NCI-H460 (cell line): ENCODE measurements at places on chromosomes 3 and 15.
A peak's percentile ranks its signal among the peaks of the same experiment; 100 is the strongest.

GRCh38 chr3:171649911-171650592 lies 160.2 kb downstream of the PLD1 start:
- no peak for DNase-seq

- DNase-seq = no peak
These were observed 25.5 kb downstream of the ZNF148 start for GRCh38 chr3:125349556-125350165.

- no peak for DNase-seq
These were observed 7.5 kb downstream of the CD200R1 start for GRCh38 chr3:112967425-112967824.

DNA sequence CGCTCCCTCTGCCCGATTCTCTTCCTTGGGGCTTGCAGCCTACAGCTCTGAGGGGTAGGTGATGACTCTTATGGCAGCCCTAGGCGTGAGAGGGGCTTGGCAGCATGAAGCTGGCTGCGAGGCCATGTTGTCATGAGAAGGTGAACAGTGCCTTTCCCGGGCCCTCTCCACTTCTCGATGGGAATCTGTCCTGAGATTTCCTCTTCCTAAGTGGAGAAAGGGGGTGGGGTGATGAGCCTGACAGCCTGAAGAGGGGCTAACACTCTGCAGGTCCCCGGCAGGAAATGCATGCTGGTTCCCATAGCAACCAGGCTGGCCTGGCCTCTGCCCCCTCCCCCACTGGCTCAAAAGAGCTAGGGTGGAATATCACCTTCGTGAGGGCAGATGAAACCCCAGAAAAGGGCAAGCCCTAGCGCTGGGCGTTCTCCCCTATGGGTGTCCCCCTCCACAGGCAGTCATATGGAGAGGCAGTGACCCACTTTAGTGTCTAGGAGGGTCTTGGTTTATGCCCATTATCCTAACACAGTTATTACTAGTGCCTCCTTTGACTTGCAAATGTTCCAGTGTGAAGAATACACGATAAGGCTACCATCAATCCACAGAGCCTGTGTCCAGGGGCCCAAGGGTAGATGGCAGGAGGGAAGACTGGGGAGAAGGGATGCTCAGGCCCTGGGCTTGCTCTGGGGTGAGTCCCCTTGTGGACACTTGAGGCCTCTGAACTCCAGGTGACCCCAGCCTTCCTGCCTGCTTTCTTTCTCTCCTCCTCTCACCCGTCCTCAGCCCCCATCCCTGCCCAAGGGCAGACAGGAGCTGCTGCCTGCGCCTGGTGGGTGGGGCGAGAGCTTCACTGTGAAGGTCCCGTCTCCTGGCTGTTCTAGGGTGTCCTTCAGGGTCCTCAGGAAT lies 13.2 kb downstream of the EPHB3 start:
- no peak for DNase-seq

DNA sequence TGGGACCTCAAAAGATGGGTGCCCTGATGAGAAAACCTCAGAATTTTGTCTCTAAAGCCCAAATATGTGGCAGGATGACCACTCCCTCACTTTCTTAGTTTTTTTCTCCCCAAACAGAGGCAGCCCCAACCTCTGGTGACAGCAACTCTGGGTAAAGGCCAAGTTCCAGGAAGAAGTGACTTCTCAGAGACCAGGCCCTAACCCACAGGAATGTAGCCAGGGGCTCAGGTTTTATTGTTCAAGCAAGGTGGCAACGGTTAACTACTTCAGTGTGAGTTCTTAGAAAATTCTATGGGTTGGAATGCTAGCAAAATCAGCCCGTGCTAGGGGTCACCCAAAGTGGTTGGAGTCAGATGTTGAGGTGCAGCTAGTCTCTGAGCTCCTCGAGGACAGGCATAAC lies 5.1 kb upstream of the DNAJA4 start:
- no peak for DNase-seq

DNA sequence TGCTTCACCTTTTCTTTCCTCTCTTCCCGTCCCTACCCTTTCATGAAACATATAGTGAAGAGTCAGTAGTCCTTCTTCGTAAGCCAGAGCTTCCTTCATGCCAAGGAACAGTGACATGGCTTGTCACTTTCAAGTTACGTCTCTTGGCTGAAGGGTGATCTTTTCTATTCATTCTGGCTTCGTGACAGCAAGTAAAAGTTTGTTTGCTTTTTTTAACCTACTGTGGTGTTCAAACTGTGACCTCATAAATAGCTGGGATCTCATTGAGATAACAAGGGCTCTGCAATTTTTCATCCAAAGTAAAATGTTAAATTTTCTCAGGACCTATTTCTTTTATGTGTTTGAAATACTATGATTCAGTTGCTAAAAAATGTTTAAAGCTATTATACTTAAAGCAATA lies 10.5 kb downstream of the CDIN1 start:
- no peak for DNase-seq

DNA sequence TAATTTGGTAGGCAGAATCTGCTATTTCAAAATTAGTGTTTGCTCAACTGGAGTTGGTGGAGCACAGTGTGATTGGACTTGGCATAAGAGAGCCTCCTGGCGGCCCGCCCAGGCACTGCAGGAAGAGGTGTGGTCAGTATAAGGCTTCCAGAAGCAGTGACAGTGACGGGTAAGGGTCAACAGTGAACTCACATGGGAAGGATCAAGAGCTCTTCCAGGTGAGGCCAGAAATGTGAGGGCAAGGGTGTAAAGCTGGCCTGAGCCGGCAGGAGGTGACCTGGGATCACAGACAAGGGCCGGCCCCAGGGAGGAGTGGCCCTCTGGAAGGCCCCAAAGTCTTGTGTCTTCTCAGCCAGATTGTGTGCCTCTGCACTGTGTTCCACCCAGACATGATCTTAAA lies 93.2 kb upstream of the RNF7 start:
- peak; percentile 36 for DNase-seq

DNA sequence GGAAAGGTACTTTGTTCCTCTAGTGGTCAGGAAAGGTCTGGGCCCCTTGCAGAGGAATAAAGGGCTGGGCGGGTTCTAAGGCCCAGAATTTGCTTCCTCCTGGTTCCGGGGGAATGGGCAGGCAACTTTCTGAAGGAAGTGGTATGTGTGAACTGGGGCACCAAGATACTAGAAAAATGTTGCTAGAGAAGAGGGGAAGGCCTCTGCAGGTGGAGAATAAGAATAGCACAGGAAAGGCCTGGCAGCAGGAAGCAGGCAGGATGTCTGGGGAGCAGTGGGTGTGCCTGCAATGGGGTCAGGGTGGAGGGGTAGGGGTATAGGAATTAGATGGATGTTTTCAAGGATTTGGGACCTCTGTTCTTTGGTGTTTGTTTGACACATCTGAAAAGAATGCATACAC lies 2.0 kb downstream of the SLC22A13 start:
- no peak for DNase-seq

DNA sequence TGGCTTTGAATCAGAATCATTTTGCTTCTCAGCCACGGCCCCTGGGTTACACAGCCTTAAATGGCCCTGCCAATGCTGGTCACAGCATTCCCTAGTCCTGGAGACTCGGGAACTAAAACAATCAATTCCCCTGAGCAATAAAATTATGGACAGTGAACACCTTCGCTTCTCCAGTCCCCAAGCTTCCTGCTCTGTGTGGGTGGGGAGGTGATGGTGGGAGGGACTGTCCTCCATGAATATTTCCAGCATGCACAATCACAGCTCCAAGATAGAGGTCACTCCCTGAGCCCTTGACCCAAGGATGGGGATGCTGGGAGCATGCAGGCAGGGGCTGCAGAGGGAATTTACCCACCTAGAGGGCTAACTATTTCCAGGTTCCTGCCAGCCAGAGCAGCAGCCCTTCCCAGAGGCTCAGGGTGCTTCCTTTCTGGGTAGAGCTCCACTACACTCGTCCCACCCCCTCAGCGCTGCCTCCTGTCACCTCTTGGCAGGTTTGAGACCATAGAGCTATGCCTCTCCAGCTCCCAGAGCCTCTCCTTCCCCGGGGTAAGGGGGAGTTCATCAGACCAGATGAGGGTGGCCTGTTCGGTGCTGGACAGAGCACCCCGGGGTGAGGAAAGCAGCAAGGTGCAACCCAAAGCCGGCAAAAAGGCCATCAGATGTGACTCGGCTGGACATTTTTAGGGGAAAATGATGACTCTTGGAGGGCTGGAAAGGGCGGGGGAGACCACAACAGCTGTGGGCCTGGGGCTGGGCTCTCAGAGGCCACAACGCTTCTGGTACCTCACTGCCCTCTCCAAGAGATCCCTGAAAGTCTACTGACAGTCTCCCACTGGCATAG lies 14.5 kb upstream of the CCDC33 start:
- no peak for DNase-seq

GRCh38 chr15:31367730-31368344 lies 41.2 kb downstream of the KLF13 start:
- no peak for DNase-seq

GRCh38 chr3:115019900-115020299 lies 127.2 kb downstream of the ZBTB20 start:
- DNase-seq = no peak

DNA sequence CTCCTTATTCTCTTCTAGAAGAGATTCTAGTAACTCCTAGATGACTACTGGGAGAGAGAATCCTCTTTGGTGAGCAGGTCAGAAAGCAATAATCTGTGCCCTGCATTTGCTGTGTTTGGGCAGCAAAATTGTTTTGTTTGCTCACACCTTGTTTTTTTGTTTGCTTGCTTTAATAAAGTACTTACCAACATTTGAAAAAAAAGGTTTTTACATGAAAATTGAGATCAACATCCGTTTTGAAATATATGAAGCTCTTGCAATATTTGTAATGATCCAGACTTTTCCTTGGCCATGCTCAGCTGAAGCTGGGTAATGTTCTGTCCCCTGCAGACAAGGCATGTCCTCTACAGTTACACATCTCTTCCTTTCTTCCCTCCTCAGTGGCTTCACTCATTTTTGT lies 62.2 kb downstream of the DIPK2A start:
- DNase-seq = no peak

GRCh38 chr3:195441992-195442572 lies 738 bp downstream of the ACAP2 start:
- DNase-seq = no peak

- DNase-seq = no peak
These were observed 17.5 kb downstream of the EFCAB12 start for GRCh38 chr3:129410971-129411370.

DNA sequence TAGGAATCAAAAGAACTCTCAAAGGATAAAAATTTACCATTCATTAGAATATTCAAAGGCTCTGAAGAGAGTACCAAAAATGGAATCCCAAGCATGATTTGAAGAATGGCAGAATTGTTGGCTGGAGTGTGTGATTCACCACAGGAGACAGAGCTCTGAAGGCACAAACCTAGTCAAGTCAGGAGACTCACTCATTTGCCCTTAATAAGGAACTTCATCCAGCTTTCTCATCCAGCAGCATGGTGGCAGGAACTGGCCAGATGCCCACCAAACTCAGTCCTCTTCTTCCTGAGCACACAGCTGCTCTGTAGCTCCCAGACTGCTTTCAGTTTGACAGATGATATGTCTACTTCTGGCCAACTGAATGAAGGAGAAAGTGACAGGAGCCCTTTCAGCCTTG lies 16.5 kb upstream of the HEG1 start:
- DNase-seq = no peak

- no peak for DNase-seq
These were observed 81.7 kb downstream of the CCNL1 start for GRCh38 chr3:157078131-157078810.

DNA sequence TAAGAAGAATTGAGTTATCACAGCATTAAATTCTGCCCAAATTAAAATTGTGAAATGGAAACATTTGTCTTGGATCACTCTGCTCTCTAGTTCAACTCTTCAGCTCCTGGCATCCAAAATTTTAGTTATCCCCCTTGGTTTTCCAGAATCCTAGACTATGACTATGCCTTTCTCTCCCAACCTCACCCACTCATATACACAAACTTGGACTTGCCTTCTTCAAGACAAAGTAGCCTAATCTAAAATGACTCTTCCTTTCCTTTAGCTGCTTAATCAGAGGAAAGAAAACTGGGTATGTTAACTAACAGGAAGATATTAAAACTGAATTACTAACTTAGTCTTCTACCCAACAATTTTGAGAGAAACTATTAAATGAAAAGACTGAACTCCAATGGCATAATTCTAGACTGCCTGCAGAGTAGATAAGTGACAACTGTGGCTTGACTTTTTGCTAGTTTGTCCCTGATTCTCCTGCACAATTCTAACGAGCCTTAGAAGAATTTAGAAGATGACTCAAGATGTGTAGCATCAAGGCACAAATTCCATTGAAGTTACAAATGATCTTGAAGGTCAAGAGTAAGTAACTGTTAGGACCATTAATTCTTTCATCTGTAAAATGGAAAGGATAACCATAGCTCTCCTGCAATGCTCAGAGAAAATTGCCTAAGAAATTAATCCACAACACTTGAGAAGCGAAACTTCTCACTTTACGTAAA lies 5.2 kb upstream of the GOLIM4 start:
- DNase-seq = no peak

- DNase-seq = no peak
These were observed 65.3 kb upstream of the SNRK start for GRCh38 chr3:43221076-43221475.
